Stimulated activated CD4-positive, alpha-beta T cell treated with anti-CD3 and anti-CD28 coated beads, Interleukin-4, amount 100 ng/mL, for 48 hours (primary cell): ENCODE measurements at places on chromosomes 3 and 15.
A peak's percentile ranks its signal among the peaks of the same experiment; 100 is the strongest.

DNA sequence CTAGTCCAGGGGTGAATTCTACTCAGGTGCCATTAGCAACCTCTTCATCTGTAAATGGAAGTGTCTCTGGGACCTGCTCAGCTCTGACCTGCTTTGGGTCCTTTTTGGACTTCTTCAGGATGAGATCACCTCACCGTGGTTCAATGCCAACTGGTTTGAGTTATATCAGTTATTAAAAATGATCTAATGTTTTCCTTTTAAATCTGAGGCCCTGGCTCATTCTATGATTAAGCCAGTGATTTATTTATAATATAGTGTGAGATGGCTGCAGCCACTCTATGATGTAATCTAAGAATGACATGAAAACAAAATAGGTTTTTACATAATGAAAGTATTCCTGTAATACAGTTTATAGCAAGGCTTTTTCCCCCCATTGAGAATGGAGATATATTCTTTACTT, 79.4 kb downstream of the LPP start:
- no peak for DNase-seq

DNA sequence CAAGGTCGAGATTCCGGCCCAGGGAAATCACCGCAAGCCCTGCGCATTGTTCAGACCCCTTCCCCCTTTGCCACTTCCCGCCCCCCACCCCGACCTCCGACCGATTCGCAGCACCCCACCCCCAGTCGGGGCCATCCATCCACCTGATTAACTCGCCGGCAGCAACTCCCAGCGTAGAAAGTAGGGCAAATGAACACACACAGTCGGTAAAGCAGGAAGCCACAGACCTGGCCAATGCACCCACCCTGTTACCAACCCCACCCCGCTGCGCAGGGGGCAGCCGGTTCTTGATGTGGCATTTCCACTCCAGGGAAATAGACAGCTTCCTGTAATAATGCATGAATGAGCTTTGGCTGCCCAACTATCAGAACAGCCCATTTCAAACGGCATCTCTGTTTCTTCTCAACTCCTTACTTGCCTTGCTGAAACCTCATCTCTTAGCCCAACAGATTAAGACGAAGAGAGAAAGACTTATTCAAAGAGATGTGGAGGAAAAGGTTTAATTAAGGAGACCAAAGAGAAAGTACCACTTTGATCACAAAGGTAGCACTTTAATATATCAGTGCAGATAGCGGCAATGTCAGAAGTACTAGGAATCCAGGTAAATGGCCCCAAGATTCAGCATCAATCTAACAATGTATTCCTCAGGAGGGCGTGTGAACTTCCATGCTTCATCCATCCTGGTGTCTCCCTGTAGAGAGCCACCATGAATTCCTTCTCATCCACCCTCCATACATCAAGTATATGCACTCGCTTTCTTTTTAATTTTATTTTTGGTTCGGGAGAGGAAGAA, 1.9 kb downstream of the TNIK start:
- no peak for DNase-seq

DNA sequence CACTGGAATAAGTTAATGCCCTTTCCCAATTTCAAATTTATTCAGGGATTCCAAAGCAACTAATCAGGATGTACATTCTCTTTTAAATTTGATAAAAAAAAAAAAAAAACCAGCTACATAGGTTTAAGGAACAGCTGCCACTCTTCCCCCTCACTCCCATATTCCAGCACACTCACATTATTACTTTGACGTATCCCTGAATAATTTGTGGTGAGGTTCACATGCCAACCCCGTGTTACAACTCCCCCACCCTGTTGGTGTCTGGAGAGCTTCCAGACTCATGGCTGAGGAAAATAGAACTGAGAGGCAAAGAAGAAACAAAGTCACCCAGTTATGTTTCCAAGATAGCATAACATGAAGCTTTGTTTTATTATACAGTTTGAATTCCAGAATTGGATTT, 300.5 kb upstream of the MME start:
- DNase-seq = no peak

- DNase-seq = no peak
Observed at GRCh38 chr3:44241706-44242105, at the start of gene TOPAZ1. Gene TOPAZ1 (plus strand): TSS chr3:44241886. CDS start chr3:44242054, 168 bp downstream.

DNA sequence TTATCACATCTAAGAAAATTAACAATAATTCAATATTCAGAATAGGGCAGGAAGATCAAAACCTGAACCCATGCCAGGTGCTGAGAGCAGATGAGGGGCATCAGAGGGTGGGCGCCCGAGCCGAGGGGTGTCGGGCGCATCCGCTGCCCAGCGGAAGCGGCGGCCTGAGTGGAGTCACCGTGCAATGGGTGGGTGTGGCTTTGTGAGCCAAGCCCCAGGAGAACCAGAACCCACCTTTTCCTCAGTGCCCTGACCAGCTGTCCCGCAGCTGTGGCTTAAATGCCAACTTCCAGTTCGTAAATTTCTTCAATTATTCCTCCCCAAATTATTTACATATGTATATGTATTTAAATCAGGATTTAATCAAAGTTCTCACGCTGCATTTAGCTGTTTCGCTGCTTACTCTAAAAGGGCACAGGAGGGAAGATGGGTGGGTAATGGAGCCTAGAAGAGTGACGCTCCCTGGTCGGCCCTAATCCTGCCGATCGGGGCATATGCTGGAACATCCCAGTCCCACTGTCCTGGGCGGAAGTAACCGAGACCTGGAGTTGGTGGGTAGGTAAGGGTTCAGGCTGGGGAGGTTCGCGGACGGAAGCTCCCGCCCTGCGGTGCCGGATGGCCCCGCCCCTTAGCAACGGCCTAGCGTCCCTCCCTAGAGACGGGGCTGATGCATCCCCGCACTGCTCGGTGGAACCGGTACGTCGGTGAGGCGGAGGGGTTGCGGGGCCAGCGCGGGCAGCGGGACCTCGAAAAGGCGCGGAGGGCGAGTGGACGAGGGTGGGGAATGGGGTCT, 1.3 kb downstream of the DNAH1 start:
- peak; percentile 47 for DNase-seq

- DNase-seq = no peak
Observed at GRCh38 chr3:33826688-33827087, 28.3 kb downstream of the PDCD6IP start.

GRCh38 chr3:155302481-155302880, 9.0 kb upstream of the STRIT1 start:
- DNase-seq = no peak

DNA sequence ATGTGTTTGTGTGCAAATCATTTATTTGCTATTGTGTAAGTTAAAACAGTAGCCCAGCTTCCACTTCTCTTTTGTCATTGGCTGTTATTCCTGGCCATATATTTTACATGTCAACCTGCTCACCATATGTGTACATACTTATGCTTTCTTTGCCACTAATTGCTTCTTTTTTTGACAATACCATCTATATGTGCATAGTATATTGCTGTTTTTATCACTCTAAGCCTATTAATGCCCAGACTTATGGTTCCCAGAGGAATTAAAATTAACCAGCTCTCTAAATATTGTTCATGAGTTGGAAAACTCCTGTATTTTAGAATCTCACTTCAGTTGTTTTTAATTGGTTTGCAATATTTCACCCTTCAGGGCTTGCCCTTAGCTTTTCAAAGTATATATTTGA, 428.9 kb downstream of the MECOM start:
- no peak for DNase-seq

- no peak for DNase-seq
Observed at GRCh38 chr15:70852501-70853317, 1.2 kb downstream of the LARP6 start.
